Gastrocnemius medialis (tissue), 4 donors: ENCODE measurements at places on chromosomes 7 and 10. TPM values are rescaled to one million over a fixed set of nuclear protein-coding genes. Genes with fewer than 3 reads are reported as not detected.

DNA sequence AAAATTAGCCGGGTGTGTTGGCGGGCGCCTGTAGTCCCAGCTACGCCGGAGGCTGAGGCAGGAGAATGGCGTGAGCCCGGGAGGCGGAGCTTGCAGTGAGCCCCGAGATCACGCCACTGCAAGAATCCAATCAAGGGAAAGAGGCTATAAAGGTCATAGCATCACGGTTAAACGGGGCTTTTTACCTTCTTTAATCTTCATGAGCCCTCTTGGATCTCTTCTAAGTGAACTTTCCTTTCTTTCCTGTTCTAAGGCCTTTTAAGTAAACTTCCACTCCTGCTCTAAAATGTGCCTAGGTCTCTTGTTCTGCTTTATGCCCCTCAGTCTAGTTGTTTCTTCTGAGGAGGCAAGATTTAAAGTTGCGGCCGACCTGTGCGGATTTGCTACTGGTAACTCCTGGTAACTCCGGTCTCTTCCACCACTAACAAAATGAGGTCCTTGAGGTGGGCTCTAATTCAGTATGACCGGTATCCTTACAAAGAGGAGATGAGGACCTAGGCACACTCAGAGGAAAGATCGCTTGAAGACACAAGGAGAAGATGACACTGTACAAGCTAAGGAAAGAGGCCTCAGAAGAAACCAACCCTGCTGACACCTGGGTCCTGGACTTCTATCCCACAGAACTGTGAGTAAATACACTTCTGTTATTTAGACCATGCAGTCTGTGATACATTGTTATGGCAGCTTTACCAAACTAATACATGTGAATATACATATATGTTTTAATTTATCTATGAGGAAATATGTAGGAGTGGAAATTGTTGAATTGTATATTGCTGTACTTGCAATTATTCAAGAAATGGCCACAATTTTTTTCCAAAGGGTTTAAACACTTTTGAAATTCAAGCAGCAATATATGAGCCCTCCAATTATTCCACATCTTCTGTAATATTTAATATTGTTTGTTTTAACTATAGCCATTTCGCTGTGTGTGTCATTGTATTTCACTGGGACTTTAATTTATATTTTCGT lies 331.5 kb upstream of the CNTNAP2 start:
- DNase-seq = no peak

- DNase-seq = no peak
Observed at GRCh38 chr7:28755255-28755654, 202.9 kb downstream of the TRIL start.

The LIPK gene
- total RNA-seq = not detected

DNA sequence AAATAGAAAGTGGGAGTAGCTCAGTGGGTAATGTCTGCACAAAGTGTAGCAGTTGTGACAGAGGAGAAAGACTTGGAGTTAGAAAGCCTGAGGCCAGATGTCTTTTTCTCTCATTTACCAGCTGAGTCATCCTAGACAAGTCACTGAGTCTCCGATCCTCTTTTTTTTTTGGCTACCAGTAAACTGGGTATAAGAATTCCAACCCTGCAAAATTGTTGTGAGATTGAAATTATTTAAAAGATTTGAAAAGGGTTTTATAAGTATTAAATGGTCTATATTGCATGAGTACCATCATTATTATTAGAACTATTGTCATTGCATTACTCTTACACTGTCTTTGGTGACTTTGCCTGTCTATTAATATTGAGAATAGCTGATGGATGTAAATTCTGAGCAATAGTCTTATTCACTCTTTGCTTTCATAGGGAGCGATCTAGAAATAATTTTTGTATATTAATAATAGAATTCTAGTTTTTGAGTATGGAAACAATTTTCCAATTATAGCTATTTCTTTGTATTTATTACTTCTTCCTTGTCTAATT lies 74.0 kb downstream of the ARID5B start:
- DNase-seq = no peak

DNA sequence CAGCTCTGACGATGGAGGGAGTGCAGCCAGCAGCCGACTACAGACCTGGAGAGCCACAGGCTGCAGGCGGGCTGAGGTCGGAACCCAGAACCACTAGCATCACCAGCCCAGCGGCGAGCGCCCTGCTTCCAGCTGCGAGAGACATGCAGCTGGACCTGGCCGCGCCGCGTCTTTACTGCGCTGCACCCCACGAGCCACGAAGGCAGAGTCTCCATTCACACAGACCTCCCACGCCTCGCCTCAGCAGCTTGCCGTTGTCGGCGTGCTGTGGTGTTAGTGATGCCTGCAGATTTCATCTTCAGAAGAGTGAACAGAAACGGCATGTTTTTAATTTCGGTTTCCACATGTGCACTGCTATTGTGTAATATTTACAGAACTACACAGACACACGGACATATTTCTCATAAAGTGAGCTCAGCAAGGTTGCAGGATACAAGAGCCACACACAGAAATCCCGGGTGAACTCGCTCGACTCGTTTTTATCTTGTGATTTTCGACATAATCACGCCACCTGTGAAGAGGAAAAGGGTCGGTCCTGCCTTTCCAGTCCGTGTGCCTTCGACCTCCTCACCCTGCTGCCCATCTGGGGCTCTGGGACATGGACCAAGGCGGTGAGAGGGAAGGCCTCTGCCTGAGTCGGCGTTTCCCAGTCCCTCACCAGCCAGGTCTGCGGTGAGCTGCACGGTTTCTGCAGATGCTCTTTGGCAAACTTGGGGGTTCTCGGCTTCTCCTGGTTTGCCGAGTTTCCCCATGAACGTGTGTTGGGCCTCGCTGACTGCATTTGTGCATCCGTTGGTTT lies 252.2 kb downstream of the ELFN1 start:
- no peak for DNase-seq

The ZNF239 gene
- total RNA-seq = 2.0 TPM

The ZNF273 gene
- 0.29 TPM for total RNA-seq

The SEMA3E gene
- total RNA-seq = 0.41 TPM

The HOXA3 gene
- 0.53 TPM for total RNA-seq

The VPS37D gene
- total RNA-seq = 0.68 TPM

DNA sequence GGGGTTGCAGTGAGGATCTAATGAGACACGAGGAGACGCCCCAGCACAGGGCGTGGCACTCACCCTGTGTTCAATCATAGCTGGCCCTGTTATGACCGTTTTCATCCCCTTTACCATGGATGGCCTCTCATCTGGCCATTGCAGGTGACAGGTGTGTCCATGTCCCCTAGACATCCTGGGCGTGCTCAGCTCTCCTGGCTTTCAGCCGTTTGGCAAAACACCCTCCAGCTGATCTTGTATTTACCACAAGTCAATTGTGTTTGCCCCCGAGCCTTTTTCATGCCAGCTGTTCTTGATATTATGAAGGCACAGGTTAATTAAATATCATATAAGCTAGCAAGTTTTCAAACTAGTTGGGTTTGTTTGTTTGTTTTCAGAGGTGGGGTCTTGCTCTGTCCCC lies 97.1 kb downstream of the CHST15 start:
- DNase-seq = no peak

- DNase-seq = no peak
Observed at GRCh38 chr7:70356085-70356786, 758.0 kb downstream of the AUTS2 start.

The CDC14C gene
- not detected for total RNA-seq

GRCh38 chr10:17801507-17801906 lies 7.6 kb upstream of the MRC1 start:
- no peak for DNase-seq
